ENCODE measurements at places on chromosomes 16 and 17.

DNA sequence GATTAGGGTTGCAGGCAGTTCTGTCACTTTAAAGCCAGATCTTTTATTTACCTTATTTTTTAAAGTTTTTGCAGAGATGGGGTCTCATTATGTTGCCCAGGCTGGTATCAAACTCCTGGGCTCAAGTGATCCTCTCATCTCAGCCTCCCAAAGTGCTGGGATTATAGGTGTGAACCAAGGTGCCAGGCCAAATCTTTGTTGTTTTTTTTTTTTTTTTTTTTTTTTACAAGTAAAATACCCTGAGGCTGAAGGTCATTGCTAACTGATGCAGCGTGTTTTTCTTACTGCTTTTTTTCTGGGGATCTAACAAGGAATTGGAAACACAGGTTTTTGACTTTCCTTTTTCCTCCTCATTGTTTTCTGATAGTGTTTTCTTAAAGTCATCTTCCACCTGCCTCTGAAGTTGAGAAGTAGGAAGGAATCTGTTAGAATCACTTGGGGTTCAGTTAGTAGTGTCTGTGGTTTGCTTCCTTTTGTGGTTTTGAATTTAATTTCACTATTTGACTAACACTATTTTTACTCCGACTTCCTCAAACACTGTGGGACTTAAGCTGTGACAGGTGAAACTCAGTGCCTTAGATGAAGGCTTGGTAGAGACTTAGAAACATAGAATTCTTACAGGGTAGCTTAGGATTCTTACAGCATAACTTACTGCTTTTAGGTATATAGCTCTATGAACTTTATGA lies 22.2 kb downstream of the CLTC start:
- no peak for DNase-seq

DNA sequence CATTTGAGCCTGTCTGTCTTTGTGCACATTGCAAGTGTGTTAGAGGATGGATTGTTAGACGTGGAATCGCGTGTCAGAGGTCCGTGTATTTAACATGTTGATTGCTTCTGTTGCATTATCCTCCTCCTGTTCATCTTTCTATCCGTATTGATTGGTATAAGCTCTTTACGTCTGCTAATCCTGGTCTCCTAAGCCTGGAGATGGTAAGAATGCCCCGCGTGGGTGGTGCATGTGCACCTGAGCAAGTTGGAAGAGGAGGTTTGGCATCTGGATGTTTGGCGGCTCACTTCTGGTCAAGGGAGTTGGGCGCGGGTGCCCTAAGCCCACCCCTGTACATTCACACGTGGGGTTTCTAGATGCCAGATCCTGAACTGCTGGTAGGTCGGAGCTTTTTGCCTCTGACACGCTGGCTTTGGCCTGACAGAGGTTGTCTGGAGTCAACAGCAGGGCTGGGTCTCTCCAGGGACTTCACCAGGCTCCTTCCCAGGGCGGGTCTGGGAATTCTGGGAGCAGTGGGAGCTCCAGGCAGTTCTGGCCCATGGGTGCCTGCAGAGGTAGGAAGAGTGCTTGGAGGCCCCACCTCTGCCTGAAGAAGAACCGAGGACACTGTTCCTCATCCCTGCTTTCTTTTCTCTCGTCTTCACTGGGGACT lies 107.3 kb downstream of the OR1D5 start:
- DNase-seq: peak; percentile 18

- no peak for DNase-seq
Measured at GRCh38 chr16:81780350-81780749, 1.3 kb downstream of the PLCG2 start.

- no peak for DNase-seq
Measured at GRCh38 chr17:62911114-62911513, 54.9 kb upstream of the TANC2 start.

GRCh38 chr17:31570951-31571892 lies 179.7 kb downstream of the RAB11FIP4 start:
- DNase-seq: no peak

- no peak for DNase-seq
Measured at GRCh38 chr17:35214192-35214591, 20.0 kb upstream of the SLC35G3 start.

- DNase-seq: peak; percentile 49
Measured at GRCh38 chr17:39094607-39095308, 56.7 kb downstream of the PLXDC1 start.

GRCh38 chr17:2898255-2898926 lies 102.2 kb downstream of the RAP1GAP2 start:
- DNase-seq: no peak

- no peak for DNase-seq
Measured at GRCh38 chr16:48160575-48160974, 4.8 kb upstream of the ABCC12 start.

DNA sequence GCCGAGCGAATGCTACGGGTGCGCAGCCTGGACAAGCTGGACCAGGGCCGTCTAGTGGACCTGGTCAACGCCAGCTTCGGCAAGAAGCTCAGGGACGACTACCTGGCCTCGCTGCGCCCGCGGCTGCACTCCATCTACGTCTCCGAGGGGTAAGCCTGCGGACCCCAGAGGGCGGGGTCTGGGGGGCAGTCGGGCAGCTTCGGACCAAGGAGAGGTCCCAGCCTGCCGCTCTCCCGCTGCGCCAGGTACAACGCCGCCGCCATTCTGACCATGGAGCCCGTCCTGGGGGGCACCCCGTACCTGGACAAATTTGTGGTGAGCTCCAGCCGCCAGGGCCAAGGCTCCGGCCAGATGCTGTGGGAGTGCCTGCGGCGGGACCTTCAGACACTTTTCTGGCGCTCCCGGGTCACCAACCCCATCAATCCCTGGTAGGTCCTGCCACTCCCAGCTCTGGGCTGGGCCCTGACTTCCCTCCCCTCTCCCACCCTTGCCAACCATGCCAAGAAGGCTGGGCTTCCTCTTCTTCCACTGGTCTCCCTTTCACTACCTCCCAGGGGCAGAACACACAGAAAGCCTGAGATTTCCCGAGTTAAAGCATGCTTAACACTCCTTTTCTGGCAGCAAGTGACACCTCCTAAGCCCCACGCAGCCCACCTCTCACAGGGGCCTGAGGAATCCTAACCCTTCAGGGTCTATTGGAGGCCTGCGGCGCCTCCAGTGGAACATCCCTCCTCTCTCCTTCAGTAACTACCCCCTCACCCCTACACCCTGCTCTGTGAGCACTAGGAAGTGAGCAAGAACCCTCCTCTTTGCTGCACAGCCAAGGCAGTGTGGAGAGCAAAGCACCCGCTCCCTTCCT lies 3.2 kb downstream of the NAGS start:
- DNase-seq: no peak

DNA sequence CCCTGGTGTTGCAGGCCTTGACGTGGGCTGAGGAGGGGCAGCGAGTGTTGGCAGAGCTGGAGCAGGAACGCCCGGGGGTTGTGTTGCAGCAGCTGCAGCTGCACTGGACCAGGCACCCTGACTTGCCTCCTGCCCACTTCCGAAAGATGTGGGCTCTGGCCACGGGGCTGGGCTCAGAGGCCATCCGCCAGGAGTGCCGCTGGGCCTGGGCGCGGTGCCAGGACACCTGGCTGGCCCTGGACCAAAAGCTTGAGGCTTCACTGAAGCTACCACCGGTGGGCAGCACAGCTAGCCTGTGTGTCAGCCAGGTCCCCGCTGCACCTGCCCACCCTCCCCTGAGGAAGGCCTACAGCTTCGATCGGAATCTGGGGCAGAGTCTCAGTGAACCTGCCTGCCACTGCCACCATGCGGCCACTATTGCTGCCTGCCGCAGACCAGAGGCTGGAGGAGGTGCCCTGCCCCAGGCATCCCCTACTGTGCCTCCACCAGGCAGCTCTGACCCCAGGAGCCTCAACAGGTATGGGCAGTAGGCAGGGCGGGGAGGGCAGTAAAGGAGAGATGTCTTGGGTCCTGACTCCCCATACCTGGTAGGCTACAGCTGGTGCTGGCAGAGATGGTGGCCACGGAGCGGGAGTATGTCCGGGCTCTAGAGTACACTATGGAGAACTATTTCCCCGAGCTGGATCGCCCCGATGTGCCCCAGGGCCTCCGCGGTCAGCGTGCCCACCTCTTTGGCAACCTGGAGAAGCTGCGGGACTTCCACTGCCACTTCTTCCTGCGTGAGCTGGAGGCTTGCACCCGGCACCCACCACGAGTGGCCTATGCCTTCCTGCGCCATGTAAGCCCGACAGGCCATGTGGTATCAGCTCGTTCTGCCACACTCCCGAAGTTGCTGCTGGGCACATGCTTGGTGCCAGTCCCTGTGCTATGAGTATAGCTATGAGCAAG lies 5.6 kb downstream of the PLEKHG4 start:
- no peak for DNase-seq

GRCh38 chr16:17063201-17064139 lies 407.3 kb downstream of the XYLT1 start:
- no peak for DNase-seq

- no peak for DNase-seq
Measured at GRCh38 chr17:7560172-7561027, 1.3 kb upstream of the SENP3 start.

DNA sequence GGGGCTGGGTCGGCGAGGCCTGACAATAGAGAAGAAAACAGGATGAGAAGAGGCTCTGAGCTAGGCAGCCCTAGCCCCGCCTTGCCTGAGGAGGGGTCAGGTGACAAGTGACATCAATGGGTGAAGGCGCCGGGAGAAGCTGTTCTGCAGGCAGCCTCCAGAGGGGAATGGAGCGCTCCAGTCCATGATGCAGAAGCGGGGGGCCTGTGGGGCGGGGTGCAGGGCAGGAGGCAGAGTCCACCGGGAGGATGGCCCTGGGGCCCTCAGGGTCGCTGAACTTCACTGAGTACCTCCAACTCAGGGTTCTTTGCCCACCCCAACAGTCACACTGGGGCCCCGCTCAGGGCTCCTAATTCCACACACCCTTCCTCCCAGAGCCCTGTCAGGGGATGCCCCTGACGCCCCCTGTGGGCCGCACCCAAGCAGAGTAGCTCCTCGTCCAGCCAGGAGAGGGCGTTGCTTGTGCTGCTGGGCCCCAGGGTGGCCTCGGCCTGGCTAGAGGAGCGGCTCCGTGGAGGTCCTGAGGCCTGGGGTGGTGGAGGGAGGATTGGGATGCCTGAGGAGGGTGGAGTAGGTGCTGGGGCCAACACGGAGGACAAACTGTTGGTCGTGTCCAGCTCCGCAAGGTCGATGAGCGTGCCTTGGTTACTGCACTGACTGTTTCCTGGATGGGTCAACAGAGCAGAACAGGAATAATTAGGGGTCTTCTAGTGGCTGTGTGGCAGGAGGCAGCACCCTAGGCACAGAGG lies 20.8 kb downstream of the GGA3 start:
- peak; percentile 65 for DNase-seq

GRCh38 chr17:71872843-71873485 lies 247.9 kb upstream of the SOX9 start:
- no peak for DNase-seq

DNA sequence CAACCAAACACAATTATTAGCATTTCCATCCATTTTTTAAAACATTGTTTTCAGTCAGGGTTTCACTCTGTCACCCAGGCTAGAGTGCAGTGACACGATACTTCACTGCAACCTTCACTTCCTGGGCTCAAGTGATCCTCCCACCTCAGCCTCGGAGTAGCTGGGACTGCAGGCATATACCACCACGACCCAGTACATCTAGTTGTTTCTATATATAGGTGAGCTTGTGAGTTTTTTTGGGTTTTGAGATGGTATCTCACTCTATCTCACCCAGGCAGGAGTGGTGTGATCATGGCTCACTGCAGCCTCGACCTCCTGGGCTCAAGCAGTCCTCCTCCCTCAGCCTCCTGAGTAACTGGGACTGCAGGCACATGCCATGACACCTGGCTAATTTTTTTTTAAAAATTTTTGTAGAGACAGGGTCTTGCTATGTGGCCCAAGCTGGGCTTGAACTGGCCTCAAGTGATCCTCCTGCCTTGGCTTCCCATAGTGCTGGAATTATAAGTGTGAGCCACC lies 21.5 kb upstream of the ATP5MC1 start:
- no peak for DNase-seq

DNA sequence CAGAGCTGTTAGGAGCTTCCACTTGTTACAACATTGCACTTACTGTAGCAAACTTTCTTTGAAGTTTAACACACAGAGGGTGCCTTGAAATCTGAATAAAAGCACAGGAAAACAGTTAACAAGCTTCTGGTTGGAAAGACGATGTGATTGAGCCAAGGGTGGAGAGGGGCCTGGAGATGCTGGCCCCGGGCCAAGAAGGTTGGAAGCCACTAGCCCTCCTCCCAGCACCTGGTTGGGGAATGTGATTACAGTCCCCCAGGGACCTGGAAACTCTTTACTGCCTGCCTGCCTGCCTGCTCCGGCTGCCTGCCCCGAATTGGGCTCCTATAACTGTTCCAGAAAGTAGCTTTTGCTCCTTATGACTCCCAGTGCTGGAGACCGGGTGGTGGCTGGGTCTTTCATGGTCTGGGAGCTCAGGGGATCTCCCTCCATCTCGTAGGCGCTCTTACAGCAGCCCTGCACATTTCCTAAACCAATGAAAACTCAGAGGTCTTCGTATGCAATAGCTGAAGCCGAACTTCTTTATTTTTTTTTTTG lies 48.0 kb upstream of the ZFHX3 start:
- no peak for DNase-seq

DNA sequence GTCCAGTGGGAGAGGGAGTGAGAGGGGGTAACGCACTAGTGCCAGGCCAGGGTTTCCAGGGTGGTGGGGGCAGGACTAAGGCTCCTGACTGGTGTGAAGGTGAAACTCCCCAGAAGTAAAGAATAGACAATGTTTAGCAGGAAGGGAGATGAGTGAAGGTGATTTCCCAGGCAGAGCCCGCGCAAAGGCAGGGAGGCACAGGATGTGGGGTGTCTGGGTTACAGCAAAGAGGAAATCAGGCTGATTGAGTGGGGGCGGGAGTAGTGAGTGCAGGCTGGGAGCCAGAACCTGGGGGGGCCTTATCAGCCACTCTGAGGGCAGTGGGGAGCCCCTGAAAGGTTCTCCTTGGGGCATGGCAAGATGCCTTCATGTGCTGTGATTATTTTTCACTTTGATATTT lies 167.5 kb downstream of the UTP18 start:
- DNase-seq: peak; percentile 66

DNA sequence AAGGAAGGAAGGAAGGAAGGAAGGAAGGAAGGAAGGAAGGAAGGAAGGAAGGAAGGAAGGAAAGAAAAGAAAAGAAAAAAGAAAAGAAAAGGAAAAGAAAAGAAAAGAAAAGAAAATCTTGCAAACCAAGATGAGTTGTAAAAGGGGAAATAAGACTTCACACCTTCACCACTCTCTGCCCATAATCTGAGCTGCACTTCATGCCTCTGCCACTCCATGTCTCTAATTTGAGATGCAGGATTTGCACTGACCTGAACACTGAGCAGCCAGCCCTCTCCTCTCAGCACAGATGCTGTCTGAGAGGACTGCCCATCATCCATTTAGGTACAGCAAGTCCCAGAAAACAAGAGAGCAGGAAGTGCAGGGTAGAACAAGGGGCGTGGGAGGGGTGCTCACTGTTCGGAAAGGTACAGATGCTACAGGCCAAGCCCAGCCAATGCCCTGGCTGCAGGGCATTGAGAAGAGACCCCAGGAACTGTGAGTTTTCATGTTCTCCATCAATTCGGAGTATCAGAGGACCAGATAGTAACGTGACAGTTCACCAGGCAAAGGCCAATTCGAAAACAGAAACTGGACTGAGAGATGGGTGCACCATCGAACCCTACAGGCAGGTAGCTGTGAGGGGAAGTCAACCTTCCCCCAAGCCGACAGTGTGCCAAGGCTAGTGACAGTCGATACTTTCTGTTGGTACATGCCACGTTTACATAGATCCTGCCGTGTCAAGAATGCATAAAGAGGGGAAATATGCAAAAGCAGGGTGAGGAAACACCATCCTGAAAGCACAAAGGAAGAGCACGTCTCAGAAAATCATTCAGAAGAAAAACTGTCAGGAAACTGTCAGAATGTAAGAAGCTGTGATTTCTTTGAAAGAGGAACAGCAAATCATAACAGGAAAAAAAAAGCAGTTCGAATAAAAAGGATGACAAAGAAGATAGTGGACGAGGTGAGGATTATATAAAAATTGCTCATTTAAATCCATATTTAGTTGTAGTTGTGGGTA lies 142.0 kb upstream of the RCVRN start:
- DNase-seq: no peak
